A172 (cell line): ENCODE measurements at places on chromosomes 11 and 22. TPM values are rescaled to one million over a fixed set of nuclear protein-coding genes. Genes with fewer than 3 reads are reported as not detected.

- no peak for DNase-seq
These were observed 48.2 kb downstream of the ALG9 start for GRCh38 chr11:111823131-111823530.

GRCh38 chr11:27700351-27701301, at the start of gene BDNF:
TSS of gene BDNF (minus strand) at chr11:27700455. CDS start at chr11:27658564, 41,891 bp downstream.
- DNase-seq, result no peak

DNA sequence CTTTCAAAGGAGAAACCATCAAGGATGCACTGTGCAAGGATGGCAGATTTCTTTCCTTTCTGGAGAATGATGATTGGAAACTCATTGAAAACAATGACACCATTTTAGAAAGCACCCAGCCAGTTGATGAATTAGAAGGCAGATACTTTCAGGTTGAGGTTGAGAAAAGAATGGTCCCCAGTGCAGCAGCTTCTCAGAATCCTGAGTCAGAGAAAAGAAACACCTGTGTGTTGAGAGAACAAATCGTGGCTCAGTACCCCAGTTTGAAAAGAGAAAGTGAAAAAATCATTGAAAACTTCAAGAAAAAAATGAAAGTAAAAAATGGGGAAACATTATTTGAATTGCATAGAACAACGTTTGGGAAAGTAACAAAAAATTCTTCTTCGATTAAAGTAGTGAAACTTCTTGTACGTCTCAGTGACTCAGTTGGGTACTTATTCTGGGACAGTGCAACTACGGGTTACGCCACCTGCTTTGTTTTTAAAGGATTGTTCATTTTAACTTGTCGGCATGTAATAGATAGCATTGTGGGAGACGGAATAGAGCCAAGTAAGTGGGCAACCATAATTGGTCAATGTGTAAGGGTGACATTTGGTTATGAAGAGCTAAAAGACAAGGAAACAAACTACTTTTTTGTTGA, 9.8 kb downstream of the FAM111A start:
- no peak for DNase-seq

MCAM gene
- total RNA-seq, result 25.4 and 42.9 TPM in 2 replicates

GRCh38 chr11:128398517-128399250, 188.7 kb downstream of the ETS1 start:
- DNase-seq, result no peak
